ENCODE measurements at places on chromosomes 5 and 9. TPM values are rescaled to one million over a fixed set of nuclear protein-coding genes. Genes with fewer than 3 reads are reported as not detected.

Gene FBP2
- total RNA-seq: not detected

Gene PHYHD1
- total RNA-seq: 34.0 TPM

Gene CTNND2
- total RNA-seq: 0.50 TPM

Gene ZNF618
- total RNA-seq: 0.88 TPM

Gene SLC25A2
- 0.29 TPM for total RNA-seq

Gene ACTBL2
- not detected for total RNA-seq

Gene BTNL9
- total RNA-seq: 5.3 TPM

Gene PAIP2
- 69.0 TPM for total RNA-seq

Gene TMEM171
- total RNA-seq: 12.0 TPM

Gene FGF18
- total RNA-seq: 0.29 TPM

Gene OR1J2
- total RNA-seq: not detected

Measured in esophagus squamous epithelium (tissue), 5 donors.